Central memory CD4-positive, alpha-beta T cell (primary cell): ENCODE measurements at places on chromosomes 11 and 22.

GRCh38 chr22:44423556-44424358 is 74.3 kb downstream of the RTL6 start:
- no peak for DNase-seq

DNA sequence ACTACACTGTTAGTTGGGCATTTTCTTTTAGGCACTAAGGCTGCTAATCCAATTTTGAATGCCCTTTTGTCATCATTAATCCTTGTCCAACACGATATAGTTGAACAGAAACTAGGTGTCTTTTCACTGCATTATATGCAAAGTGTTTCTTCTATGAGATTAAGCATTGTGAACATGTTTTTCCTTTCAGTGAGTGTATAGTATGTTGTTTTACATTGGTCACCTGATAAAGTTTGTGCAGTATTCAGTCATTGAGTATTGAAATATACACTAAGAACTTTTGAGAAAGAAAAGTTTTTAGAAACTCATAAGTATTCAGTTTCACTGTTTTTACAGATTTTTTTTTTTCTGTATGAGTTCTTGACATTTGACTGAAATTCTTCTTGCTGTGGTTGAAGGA is 59.0 kb downstream of the ZC3H12C start:
- DNase-seq: no peak

GRCh38 chr11:31433851-31434250 is 64.2 kb downstream of the DNAJC24 start:
- no peak for DNase-seq

- no peak for DNase-seq
Observed at GRCh38 chr11:75633409-75634066, 35.3 kb downstream of the MAP6 start.

GRCh38 chr22:29391546-29391945 is 3.2 kb upstream of the AP1B1 start:
- DNase-seq: no peak

DNA sequence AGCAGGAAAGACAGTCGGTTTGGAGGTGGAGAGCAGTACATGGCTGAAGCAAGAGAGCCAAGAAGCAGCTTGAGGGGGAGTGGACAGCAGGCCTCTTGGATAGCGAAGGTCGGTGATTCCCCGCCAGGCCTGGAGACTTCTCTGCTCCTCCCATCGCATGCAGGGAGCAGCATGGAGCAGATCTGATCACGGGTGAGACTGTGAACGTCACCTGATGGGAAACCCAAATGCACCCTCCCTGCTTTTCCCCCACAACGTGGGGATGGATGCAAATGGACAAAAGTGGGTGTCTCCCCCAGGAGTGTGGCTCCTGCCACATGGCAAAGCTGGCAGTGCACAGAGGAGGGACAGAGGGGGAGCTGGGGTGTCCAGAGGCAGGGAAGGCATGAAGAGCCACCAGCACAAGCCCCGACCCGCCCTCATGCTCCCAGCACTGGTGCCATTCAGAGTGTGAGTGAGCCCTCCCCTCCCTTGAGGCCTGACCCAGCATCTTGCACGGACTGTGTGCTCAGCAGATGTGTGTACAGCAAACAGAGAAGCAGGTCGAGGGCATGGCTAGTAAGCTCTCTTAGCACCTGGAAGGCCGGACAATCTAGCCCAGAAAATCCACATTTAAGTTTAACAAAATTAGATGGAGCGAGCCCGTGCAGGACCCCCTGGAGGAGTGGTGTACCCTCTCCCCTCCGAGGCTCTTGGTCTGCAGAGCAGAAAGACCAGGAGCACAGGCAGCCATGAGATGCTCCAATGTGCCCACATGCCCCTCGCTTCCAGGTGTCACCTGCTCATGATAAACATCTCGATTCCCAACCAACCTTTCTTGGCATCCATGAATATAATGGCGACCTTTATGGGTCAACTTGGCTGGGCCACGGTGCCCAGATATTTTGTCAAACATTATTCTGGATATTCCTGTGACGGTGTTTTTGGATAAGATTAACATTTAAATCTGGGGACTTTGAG is 661.7 kb downstream of the TBC1D22A start:
- no peak for DNase-seq

DNA sequence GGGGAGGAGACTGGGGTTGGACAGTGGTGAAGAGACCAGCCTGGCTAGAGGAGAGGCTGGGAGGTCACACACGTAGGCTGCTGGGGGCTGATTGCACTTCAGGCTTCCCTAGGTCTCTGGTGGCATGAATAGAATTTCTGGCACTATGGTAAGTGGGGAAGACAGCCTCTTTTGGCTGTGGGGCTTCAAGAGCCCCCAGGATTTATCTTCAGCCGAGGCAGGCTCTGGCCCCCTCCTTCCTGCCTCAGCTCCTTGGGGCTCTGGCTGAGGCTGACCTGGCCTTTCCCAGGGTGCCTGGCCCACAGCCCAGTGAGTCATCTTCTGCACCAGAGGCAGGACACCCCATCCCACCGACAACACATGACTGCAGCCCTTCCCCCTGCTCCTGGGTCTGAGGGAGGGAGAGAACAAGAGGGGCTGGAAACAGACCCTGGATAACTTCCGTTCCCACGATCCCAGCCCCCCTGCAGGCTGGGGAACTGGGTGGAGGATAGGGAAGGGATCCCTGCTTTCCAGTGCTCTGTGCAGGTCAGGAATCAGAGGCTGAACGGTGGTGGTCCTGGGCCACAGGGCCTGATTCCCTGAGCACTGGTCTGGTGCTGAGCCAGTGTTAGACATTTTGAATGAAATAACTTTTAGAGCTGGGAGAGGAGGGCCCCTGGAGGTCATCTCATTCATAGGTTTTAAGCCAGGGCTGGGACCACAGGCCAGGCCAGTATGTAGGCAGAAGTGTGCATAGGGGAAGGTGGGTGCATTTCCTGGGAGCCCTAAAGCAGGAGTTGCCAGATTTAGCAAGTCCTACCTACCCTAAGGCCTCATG is 26.5 kb downstream of the ARHGEF17 start:
- no peak for DNase-seq

GRCh38 chr11:32002311-32002710 is 88.6 kb upstream of the RCN1 start:
- DNase-seq: no peak

DNA sequence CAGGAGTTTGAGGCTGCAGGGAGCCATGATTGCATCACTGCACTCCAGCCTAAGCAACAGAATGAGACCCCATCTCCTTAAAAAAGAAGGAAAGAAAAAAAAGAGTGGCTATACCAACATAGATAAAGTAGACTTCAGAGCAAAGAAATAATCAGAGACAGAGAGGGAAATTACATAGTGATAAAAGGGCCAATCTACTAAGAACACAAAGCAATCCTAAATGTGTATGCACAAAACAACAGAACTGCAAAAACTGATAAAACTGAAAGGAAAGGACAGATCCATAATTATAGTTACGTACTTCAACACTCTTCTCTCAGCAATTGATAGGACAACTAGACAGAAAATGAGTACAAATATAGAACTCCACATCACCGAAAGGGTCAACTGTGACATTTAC is 17.8 kb upstream of the OR2AT4 start:
- DNase-seq: no peak

GRCh38 chr22:40033586-40034380 is 39.0 kb downstream of the FAM83F start:
- no peak for DNase-seq

GRCh38 chr11:16883174-16883573 is 131.0 kb downstream of the PLEKHA7 start:
- no peak for DNase-seq

- DNase-seq: no peak
Observed at GRCh38 chr11:126080161-126080941, 17.7 kb upstream of the CDON start.

- DNase-seq: no peak
Observed at GRCh38 chr22:42985531-42985905, 29.4 kb downstream of the PACSIN2 start.

- DNase-seq: no peak
Observed at GRCh38 chr11:9341638-9342178, 27.3 kb upstream of the TMEM41B start.

DNA sequence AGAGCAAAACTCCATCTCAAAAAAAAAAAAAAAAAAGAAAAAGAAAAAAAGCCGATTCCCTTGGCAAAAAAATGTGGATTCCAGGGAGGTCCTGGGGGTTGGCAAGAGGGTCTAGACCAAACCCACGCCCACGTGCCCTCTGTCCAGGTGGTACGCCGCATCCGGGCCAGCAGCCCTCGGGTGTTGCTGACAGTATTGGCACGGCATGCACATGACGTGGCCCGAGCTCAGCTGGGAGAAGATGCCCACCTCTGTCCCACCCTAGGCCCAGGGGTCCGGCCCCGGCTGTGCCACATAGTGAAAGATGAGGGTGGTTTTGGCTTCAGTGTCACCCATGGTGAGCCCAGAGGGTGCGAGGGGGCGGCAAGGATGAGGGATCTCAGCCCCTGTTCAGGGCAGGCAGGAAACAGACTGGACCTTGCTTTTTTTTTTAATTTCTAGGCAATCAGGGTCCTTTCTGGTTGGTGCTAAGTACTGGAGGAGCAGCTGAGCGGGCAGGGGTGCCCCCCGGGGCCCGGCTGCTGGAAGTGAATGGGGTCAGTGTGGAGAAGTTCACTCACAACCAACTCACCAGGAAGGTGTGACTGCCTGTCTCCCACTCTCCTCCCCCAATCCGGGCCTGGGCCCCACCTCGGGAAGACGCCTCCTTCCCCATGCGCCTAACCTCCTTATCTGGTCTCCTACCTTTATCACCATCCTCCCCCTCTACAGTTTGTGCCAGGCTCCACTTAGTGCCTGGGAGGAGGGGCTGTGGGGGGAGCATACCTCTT is 2.0 kb downstream of the NHERF4 start:
- no peak for DNase-seq

GRCh38 chr11:122843281-122844141 is 5.2 kb downstream of the CRTAM start:
- DNase-seq: peak; percentile 41

GRCh38 chr22:19691721-19692341 is 22.5 kb upstream of the SEPTIN5 start:
- no peak for DNase-seq

- no peak for DNase-seq
Observed at GRCh38 chr22:19748139-19748538, 12.4 kb upstream of the TBX1 start.

DNA sequence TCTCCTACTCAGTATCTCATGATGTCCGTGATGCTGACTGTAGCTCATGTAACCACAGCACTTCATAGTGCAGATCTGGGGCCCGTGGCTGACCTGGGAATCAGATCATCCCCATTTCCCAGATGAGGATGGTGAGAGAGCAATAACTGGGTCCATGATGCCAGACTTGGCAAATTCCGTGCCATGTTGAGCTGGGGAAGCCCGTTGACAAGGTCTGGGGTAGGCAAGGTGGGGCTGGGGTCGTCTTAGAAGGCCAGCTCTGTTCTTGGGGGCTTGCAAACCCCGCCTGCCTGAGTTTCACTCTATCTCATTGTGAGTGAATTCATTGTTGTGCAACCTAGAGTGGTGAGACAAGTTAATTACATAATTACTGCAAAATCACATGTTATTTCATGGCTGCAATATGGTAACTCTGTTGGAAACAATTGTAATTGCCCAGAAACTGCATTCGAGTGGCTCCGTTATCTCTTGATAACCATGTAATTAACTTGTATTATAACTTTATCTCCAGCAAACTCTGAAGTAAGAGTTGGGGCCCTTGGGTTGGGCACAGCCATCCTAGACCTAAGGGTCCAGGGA is 41.7 kb downstream of the LMO1 start:
- DNase-seq: no peak

GRCh38 chr22:35683560-35683959 is 34.1 kb upstream of the APOL5 start:
- no peak for DNase-seq

DNA sequence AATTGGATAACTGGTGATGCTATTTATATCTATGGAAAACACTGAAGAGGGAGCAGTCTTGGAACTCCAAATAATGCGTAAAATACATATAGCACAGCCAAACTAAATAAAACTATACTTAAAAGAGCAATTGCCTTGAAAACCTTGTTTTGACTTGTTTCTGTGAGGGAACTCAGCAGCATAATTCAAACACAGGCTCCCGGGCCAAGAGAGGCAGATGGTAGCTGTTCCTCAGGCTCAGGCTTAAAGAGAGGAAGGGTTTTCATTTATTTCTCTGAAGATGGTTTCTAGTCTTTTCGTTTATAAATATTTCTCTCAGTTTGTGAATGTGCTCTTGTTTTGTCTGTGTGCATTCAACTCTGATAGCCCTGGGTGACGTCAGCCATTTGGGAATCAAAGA is 82.4 kb downstream of the FANCF start:
- DNase-seq: no peak

DNA sequence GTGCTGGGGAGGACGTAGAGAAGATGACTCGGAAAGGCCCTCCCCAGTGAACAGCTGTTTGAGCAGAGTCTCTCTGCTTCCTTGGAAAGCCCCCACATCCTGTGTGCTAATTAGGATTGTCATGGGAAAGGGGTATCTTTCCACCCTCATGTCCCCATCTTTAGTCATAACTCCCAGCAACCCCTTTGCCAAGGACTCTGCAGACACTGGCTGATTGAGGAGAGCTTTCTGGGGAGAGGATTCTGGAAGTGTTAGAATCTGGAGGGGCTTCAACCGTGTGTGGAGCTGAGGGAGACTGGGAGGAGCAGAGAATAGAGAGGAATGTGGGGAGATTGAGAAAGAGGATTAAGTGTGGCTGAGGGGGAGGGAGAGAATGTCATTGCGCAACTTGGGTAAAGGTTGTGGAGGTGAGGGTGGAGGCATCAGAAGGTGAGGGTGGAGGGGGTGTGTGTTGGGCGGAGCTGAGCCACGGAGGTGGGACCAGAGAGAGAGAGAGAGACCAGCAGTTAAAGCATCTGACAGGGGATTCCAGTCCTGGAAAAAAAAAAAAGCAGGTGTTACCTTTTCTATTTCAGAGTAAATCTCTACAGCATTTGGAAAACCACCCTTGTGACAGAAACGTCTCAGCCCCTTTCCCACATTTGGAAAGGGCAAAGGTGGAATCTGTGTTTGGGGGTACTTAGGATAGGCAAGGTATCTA is 2.2 kb downstream of the DTX4 start:
- DNase-seq: no peak
